ENCODE measurements at places on chromosomes 6 and 20.

DNA sequence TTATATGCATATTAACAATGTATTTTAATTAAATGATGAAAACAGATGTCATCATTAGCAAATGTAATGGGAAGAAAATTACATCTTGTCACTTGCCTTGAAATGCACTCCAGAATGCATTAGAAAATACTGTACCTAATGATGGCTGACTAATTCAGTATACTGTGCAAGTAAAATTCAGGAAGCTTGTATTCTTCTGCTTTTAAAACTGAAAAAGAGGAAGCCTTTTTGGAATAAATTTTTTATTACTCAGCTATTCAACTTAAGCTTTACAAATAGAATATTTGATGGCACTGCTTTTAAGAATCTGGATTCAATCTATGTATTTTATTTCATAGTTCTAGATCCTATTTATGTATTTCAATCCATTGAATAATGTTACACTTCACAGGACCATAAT is 195.5 kb downstream of the RIMS1 start:
- DNase-seq, result no peak

DNA sequence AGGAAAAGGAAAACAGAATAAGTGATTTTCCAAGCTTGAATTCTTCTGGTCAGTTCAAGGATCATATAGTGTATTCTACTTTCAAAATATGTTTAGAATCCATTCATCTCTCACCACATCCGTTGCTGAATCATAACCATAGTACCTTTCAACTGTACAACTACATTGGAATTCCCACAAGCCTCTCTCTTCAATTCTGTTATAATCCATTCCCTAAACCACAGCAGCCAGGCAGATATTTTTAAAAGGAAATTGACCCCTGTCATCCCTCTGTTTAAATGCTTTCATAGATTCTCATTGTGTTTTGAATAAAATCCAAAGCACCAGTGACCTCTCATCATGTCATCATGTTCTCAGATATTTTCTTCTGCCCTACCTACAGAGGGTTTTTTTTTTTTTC is 412.7 kb downstream of the GRIK2 start:
- DNase-seq, result no peak

DNA sequence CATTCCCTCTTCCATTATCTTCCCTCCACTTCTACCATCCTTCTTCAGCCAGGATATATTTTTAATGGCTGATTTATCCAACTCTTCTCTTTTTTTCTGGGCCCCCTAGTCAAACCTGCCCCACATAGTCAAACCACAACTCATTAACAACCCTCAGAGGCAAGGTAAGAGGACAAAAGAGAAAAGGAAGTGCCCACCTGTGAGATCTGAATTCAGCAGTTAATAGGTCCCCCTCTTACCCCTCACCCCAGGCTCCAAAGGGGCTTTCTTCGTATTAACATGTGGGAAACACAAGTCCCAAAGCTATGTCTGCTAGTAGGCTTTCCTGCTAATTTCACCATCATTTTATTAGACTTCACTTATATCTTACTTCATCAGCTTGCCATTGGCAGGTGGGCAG is 44.1 kb upstream of the TSPYL1 start:
- no peak for DNase-seq

DNA sequence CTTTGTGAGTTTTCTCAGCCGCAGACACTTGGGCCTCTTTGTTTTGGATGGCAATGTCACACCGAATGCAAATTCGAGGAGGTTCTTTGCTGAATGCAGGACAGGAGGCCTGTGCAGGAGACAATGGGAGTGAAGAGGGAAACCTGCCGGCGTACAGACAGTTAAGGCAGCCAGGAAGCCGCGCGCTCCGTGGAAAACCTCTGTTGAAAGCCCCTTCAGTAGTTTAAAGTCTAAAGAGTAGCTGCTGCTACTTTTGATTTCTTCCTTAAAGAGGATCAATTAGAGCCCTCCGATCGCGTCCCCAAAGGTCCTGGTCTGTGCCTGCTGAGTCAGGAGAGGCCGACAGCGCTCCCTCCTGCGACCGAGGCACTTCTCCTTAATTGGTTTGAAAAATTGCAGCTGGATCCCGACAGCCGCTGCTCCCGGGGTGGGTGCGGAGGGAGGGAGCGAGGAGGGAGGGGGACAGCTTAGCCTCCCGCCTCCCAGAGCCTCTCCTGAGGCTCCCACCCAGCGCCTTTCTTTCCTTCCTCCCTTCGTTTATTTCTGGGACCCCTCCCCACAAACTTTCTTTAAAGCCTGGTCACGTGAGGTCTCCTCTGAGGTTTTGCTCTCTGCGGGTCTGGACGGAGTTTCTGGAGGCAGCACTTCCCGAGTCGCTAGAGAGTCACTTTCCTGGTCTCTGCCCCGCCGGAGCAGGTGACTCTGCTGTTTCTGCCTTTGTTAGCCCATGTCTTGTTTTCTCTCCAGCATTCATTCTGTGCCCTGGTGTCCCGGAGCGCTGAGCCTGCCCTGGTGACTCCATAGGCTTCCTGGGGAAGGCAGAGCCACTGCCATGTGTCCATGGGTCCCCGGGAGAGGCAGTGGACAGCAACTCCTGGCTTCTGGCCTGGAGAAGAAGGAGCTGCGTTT is 22.3 kb upstream of the RPP40 start:
- peak; percentile 85 for DNase-seq

GRCh38 chr20:34042262-34042661 is 48.6 kb downstream of the RALY start:
- no peak for DNase-seq

All from tibial artery (tissue), 4 donors.